ENCODE measurements at places on chromosomes 1 and 21.

DNA sequence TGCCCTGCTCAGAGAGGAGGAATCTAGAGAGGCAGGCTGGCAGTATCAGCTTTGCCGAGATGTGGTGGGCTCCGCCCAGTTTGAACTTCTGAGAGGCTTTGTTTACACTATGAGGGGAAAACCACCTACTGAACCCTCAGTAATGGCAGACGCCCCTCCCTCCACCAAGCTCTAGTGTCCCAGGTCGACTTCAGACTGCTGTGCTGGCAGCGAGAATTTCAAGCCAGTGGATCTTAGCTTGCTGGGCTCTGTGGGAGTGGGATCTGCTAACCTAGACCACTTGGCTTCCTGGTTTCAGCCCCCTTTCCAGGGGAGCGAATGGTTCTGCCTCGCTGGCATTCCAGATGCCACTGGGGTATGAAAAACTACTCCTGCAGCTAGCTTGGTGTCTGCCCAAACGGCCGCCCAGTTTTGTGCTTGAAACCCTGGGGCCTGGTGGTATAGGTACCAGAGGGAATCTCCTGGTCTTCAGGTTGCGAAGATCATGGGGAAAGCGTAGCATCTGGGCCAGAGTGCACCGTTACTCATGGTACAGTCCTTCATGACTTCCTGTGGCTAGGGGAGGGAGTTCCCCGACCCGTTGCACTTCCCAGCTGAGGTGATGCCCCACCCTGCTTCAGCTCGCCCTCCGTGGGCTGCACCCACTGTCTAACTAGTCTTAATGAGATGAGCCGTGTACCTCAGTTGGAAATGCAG is 43.6 kb downstream of the C21orf91 start:
- no peak for DNase-seq

DNA sequence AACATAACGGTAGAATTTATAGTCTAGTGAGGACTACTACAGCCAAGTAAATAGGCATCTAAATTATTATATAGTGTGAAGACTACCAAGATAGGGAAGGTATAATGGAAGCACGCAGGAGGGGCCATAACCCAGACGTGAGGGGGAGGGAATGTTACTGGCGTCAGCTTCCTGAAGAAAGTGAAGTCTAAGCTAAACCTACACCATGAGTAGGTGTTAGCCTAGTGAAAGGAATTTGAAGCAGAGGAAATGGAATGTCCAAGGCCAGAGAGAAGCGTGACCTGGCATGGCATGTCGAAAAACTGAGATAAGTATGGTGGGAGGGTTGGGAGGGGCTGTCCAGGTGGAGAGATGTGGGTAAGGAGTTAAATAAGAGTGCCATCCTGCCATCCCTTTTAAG is 140.5 kb downstream of the SLC44A5 start:
- no peak for DNase-seq

- no peak for DNase-seq
These were observed 154.1 kb downstream of the TGFBR3 start for GRCh38 chr1:91731815-91732214.

GRCh38 chr1:213783893-213784292 is 203.9 kb upstream of the PROX1 start:
- DNase-seq, result no peak

DNA sequence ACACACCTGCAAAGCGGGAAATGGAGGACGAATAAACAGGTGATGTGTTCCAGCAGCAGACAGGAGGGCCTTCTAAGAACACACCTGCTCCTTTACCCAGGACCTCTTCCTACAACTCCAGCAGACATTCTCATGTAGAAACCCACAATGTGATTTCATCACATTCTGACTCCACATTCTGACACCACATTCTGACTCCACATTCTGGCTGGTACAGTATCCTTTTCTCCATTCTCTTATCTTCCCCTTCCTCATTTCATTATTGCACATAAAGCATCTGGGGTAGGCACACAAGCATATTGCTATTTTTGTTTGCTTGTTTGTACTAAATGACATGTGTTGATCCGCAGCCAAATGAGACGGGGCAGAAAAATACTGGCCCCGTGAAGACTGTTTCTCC is 3.6 kb upstream of the ZNF124 start:
- DNase-seq, result no peak

DNA sequence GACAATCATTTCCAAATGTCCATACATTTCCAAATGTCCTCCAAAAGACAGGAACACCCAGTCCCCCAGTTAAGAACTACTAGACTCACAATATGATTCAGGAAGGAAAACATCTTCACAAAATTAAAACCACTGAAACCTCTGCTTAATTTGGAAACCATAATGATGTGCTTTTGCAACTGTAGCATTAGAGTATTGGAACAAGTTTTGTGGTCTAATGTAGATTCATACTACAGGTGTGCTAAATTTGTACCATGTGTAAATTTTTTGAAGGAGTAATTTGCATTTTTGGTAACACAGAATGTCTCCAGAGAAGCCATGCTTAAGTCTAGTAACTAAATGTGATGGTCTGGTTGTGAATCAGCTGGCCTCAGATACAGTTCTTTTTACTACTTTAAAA is 129.6 kb downstream of the DPYD start:
- DNase-seq, result no peak

DNA sequence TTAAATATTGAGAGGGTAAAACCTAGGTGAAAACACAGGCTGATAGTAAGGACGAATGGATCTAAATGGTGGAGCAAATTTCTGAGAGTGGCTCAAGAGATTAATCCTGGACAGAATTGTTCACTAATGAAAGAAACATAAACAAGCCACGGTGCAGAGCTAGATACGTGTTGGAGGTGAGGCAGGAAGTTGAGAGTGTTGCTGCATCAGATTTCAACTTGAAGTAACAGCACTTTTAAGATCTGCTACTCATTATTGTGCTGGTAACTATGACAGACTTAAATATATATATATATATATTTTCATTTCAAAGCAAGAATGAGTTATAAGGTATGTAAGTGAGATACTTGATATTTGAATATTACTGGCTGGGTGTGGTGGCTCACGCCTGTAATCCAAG is 64.9 kb downstream of the PTGS2 start:
- DNase-seq, result no peak

DNA sequence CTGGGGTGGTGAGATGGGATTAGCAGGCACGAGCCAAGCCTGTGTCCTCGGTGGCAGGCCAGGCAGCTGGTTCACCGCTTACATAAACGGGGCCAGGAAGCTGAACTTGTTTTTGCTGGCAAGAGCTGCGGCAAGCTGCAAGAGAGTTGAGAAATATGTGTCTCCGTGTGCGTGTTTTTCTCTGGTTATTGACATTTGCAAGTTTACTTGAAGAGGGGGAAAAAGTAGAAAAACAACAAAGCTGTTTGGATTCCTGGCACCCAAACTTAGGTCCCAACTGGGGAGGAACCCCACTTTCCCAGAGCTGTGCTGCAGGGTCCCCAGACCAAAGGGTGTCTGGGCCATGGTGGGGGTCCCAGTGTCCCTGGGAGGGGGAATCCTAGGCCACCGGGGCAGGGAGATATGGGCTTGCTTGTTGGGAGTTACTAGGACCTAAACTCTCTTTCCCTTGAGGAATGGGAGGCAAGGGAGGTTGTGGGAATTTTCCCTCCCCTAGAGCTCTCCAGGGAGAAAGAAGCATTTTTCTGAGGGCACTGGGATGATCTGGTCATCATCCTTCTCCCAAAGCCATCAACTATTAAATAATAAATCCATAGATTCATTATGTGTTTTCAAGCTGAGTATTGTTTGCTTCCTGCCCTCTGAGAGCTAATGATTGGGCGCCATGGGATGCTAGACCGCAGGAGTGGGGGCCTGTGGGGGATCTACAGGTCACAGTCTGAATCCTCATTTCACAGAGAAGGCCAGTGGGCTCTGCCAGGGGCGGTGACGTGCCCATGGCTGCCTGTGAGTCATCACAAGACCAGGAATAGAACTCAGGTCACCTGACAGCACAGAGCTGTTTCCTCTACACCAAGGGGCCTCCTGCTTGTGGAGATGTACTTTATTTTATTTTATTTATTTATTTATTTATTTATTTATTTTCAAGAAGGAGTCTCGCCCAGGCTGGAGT is 14.8 kb downstream of the IL6R start:
- DNase-seq, result no peak

DNA sequence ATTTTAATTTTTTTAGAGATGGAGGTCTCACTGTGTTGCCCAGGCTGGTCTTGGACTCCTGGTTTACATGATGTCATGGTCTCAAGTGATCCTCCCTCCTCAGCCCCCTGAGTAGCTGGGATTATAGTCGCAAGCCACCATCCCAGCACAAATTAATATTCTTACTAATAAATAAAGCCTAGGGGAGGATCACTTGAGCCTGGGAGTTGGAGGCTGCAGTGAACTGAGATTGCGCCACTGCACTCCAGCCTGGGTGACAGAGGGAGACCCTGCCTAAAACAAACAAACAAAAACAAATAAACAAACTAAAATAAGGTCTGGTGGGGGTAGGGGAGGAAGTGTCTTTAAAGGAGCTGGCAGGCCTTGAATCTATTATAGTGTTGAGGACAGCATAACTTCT is 8.7 kb upstream of the GADD45A start:
- DNase-seq, result no peak

GRCh38 chr1:185334182-185334581 is 17.1 kb upstream of the IVNS1ABP start:
- no peak for DNase-seq

GRCh38 chr1:100736746-100737145 is 17.2 kb downstream of the VCAM1 start:
- DNase-seq, result no peak

GRCh38 chr1:118898712-118899111 is 89.4 kb downstream of the TBX15 start:
- DNase-seq, result no peak

GRCh38 chr1:169924063-169924462 is 30.4 kb upstream of the SCYL3 start:
- no peak for DNase-seq

DNA sequence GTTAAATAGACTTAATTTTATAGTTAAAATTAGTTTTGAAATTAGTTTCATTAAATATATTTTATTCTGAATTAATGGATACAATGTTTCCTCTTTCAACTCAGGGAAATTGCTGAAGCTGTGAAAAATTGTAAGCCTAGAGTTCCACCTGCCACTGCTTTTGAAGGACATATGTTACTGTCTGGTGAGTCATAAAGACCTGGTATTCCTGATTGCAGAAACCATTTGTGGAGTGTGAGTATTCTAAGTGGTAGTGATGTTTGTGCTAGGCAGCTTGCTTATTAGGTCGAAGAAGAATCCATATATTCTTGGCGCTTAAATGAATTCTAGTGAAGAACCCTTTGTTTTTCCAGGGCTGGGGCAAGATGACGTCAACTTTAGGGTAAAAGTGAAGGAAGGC is 34.0 kb downstream of the MTR start:
- no peak for DNase-seq

DNA sequence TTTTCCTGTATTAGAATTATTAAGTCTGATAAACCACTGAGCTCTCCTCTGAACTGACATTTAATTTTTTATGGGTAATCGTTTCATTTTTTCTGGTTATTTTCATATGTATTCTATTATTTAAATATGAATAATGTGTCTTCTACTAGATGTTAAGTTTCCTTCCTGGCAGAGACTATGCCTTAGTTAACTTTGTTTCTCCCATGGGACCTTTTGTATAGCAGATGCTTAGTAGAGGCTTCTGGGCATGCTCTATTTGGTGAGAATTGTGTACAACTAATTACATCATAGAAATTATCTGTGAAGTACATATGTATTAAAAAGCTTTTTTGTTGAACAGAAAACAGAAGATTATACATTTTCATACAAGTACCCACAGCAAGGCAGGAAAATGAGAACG is 23.4 kb downstream of the CTBS start:
- peak; percentile 78 for DNase-seq

DNA sequence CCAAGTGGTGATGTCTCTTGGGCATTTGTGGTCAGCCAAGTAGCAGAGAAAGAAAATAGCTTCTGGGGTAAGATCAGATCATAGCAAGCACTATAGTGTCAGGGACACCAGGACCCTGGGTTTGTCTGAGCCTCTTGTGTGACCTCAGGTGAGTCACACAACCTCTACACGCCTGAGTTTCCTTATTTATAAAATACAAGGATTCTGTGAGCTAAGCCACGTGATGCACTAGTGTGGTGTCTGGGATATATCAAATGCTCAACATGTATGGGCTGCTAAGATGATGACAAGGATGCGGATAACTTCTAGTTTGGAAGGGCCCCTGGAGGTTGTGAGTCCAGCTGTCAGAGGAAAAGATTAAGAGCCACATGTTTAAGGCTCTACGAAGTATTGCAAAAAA is 24.5 kb upstream of the ZNF436 start:
- no peak for DNase-seq

GRCh38 chr1:192879406-192879805 is 70.6 kb downstream of the RGS2 start:
- DNase-seq, result no peak

GRCh38 chr1:184895086-184895485 is 79.2 kb downstream of the NIBAN1 start:
- no peak for DNase-seq

GRCh38 chr1:27650539-27651175 is 15.7 kb upstream of the FGR start:
- no peak for DNase-seq

- DNase-seq, result no peak
These were observed 6.5 kb upstream of the PALMD start for GRCh38 chr1:99639408-99639807.

GRCh38 chr1:9315411-9316079 is 22.9 kb downstream of the SPSB1 start:
- DNase-seq, result no peak

DNA sequence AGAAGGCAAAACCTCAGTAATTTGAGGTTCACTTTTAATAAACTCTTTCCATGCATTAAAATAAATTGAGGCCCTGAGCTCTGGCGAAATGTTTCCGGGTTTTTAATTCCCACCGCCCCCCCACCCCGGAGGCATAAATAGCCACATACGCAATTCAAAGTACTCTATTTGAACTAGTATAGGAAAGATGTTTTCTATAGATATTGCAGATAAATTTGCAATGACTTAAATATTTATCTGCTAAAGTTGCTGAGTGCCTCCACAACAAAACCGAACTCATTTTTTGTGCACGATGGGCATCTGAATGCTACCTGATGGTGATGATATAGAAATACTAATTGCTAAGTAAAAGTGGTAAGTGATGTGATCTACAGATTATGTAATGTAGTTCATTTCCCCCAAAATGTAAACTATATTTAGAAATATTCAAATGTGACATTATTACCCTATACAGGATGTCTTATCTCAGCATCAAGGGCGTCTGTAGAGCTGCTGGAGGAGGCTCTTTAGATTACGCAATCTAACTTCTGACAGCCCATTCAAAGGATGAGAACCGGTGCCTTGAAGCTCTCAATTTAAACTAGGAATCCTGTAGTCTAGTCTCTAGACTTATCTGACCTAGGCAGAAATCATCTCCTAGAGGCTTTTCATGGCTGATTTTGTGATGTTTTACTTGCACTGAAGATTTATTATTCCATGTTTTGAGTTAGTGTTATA is 8.5 kb downstream of the IRF2BP2 start:
- DNase-seq, result peak; percentile 93

- DNase-seq, result no peak
These were observed 18.6 kb upstream of the PAX7 start for GRCh38 chr1:18612073-18612472.

- no peak for DNase-seq
These were observed 1.9 kb downstream of the MTFR1L start for GRCh38 chr1:25821630-25822091.

GRCh38 chr1:223765719-223766340 is 53.5 kb downstream of the CAPN2 start:
- DNase-seq, result no peak

- DNase-seq, result no peak
These were observed 35.0 kb downstream of the APP start for GRCh38 chr21:26135520-26135919.

GRCh38 chr1:178438432-178438831 is 58.3 kb downstream of the CLEC20A start:
- DNase-seq, result no peak

- DNase-seq, result no peak
These were observed 27.3 kb upstream of the COL6A1 start for GRCh38 chr21:45954261-45954660.

Data from SK-N-MC (cell line).